ENCODE measurements at places on chromosomes 7 and 10.
A peak's percentile ranks its signal among the peaks of the same experiment; 100 is the strongest.

DNA sequence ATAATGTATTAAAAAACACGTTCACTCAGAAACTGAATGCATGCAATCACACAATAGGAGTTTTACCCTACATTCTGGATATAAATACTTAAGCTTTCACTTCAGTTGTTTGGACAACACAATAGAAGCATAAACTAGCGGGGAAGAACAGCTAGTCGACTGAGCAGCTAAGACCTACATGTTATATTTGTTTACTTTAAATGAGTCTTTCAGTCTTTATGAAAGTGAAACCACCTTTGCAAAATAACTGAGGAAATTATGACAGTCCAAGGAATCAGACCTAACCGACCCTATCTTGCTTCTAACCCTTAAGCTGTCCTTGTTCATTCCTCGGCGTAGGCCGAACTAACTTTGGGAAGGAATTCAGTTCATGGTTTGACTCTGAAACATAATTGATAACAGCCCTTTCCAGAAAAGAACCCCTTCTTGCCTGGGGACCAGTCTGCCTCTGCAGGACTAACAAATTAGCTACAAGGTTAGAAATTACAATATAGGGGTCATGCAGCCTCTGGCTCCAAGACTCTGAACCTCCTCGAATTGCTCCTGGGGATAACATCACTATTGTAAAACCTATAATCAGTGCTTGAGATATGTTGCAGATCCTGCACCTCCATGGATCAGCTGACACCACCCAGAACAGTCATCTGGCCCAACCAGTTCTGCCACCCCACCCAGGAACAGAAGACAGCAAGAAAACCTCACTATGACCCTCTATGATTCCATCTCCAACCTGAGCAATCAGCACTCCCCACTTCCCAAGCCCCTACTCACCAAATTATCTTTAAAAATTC, 185.1 kb upstream of the KLF6 start:
- no peak for DNase-seq

GRCh38 chr7:138670594-138670993, 30.6 kb downstream of the SVOPL start:
- DNase-seq = no peak

DNA sequence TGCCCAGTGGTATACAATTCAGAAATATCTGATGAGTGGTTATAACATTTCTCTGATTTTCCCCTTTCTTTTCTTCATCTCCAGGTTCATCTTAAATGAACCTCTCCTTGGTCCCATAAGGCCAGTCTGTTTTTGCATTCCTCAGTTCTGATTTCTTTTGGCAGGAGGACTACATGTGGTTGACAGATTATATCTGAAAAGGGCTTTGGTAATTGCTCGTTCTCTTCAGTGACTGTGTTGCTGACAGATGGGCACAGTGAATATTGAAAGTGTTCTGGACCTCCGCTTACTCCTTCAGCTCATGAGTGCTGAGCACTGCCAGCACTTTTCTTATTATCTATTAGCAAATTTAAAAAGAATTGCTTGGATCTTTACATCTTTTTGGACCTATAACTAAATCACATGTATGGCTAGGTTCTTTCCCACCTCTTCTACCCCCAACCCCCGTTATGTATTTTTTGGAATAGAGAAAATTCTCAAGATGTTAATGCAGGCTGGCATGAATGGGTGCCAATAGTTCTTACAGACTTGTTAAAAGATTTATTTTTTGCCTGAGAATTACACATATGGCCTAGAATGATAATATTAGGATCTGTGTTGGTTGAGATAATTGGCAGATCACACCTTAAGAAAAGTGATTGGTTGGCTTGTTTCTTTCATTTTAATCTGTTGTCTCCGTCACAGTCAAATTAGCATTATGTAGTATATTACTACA, 323.0 kb downstream of the EXOC4 start:
- peak; percentile 40 for DNase-seq

DNA sequence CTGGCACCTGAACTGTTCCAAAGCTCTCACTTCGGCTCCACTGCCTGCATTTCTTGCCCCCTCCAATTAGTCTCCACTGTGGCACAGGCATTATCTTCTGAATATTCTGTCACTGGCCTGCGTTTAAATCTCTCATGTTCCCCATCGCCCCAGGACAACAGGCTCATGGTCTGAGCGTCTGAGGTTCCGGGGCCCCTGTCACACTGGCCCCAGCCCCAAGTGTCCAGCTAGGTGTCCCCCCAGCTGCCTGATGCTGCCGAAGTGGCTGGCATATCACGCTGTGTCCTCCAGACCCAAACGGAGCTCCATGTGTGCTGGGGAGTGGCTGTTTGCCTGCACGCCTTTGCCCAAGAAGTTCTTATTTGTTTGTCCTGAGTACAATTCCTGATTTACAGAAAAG, 135.4 kb downstream of the TACC2 start:
- no peak for DNase-seq

DNA sequence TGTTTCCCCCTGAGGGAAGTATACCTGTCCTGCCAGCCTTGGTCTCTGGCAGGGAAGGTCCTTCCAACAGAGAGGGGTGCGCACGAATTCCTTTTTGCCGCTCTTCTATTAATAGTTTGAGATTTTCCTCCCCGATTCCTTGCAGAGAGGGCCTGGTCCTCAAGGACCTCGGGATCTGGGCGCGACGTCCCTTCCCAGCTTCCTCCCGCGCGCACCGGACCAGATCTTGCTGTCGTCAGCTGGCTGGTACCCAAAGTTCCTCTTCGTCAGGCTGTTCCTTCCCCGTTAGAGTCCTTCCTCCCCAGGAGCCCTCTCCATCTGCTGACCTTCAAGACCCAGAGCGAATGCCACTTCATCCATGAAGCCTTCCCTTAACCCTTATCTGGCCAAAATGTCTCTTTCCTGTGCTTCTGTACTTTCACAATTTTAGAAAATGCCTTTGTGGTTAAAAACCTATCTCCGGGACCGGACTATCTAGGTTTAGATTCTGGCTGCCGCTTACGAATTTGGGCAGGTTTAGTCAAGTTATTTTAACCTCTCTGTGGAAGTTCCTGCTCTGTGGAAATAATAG, 851 bp upstream of the GOT1 start:
- peak; percentile 45 for DNase-seq

GRCh38 chr10:129658376-129659072, 191.5 kb downstream of the MGMT start:
- peak; percentile 3 for DNase-seq

DNA sequence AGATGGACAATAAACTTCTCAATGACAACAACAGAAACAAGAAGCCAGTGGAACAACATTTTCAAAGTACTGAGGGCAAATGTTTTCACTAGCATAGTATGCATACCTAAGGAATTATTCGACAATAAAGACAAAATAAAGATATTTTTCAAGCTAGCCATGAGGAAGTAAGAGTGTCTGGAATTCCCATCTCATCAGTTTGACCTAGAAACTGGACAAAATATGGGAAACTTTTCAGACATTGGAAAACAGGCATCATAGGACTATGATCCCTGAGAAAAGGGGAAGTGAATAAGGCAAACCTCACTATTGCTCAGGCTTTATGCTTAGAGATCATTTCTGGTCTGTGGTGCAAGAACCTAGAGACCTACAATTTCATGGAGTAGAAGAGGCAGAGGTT, 86.3 kb downstream of the OAT start:
- peak; percentile 38 for DNase-seq

- DNase-seq = peak; percentile 19
Measured at GRCh38 chr7:25624833-25625232, 396.5 kb upstream of the NPVF start.

DNA sequence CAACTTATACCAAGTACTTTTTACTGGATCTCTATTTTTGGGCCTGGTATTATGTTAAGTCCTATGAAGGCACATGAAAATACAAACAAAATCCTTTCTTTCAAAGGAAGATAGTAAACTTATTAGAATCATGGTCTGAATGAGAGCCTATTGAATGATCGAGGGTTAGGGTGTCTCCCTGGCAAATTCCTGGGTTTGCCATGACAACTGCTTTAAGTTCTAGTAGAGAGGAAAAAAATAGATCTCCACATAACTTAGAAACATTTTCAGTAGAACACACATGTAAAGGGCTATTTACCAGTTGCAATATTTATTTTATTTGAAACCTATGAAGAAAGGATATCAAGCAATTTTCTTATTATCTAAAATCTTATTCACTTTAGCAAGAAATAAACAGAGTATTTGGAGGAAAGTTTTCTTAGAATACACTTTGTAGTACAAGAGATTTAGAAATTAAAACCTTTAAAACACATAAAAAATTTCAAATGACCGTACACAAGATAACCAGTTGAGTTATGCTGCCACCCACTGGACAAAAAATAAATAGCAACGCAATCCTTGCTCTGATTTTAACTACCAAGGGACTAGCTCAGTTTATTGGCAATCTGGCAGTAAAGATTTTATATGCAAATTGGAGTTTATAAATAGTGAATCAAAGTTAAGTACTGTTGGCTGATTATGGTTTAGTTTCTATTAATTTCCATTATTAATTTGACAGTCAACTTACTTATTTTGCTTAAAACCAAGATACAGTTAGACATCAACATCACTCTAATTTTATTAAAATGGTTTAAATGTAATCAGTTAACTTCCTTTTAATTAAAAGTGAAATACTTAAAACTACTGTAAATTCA, 33.9 kb downstream of the CACUL1 start:
- DNase-seq = peak; percentile 55

DNA sequence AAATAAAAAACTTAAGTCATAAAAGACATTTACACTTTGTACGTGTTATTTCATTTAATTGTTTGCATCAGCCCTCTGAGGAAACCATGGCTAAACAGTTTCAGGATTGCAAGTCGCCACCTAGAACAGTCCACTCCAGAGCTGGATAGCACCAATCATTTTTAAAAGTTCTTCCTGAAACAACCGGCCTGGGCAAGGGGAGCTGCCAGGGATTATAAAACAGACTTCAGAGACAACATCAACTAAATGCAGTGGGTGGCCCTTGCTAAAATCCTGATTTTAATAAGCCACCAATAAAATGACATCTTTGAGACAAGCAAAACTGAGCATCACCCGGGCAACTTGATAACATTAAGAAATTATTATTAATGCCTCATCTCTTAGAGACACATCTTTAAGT, 13.5 kb downstream of the DLG5 start:
- no peak for DNase-seq

DNA sequence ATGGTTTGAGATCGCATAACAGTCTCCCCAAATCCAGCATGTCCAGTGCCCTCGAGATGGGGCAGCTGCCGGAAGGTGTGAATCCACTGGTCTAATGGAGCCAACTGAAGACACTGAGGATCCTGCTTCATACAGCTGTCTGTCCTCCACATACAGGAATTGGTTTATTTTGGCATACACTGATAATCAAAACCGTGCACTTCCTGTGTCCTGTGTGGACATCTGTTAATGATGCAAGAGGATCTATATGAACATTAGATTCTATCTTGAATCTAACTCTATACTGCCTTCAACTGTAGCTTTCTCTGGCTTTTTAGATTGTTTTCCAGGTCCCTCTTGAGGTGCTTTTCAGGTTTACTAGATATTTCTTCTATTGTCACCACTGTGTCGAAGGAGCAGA, 3.0 kb upstream of the JAZF1 start:
- peak; percentile 32 for DNase-seq

DNA sequence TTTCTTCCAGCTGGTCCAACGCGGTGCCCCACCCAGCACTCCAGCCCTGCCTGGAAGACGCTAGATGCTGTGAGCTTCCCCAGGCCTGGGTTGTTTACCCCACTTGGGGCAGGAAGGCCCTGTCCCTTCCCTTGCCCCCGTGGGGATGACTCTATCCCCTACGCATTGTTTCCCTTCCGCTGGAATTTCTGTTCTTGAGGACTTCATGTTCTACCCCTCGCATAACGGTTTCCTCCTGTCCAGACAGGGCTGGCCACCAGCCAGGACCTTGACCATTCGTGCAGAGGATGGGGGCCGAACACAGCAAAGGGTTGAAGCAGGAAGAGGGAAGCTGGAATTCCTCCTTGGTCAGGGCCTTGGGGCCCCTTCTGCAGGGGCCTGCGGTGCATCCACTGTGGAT, 14.7 kb upstream of the SERPINE1 start:
- no peak for DNase-seq

GRCh38 chr10:118264838-118265470, 77.2 kb downstream of the FAM204A start:
- no peak for DNase-seq

GRCh38 chr7:10677668-10678232, 295.9 kb upstream of the PHF14 start:
- DNase-seq = no peak

DNA sequence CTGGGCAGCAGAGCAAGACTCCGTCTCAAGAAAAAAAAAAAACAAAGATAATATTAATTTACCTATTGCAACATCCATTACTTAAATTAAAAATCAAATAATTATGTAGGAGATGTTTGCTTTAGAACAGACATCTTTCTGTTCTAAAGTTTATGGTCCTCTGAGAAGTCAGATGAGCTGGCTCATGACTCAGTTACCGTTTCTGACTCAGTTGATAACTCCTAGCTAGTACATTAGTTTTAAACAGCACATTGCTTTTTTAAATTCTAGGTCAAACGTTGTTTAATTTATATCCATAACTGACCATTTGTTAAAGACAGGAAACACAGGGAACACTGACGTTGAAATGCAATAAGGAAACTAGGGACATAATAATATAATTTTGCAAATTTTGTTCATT, 162.7 kb downstream of the ETV1 start:
- no peak for DNase-seq
